ENCODE measurements at places on chromosomes 1 and 21. TPM values are rescaled to one million over a fixed set of nuclear protein-coding genes. Genes with fewer than 3 reads are reported as not detected.

CASZ1 gene
- total RNA-seq: 18.9 TPM

AGT gene
- total RNA-seq: not detected

MRPS21 gene
- 62.6 TPM for total RNA-seq

SELP gene
- total RNA-seq: not detected

ACKR1 gene
- not detected for total RNA-seq

GOLT1A gene
- 18.7 TPM for total RNA-seq

UBE2U gene
- not detected for total RNA-seq

HSD11B1 gene
- not detected for total RNA-seq

KIF21B gene
- total RNA-seq: 3.7 TPM

CRYAA gene
- total RNA-seq: not detected

ERICH3 gene
- not detected for total RNA-seq

NUAK2 gene
- total RNA-seq: 3.8 TPM

SSX2IP gene
- total RNA-seq: 20.7 TPM

UBIAD1 gene
- total RNA-seq: 12.1 TPM

ALDH9A1 gene
- 42.5 TPM for total RNA-seq

TSPAN2 gene
- 26.5 TPM for total RNA-seq

RNF207 gene
- total RNA-seq: 49.3 TPM

KCTD3 gene
- total RNA-seq: 46.4 TPM

CD164L2 gene
- total RNA-seq: 1.7 TPM

CLCA1 gene
- not detected for total RNA-seq

IVL gene
- total RNA-seq: not detected

NTMT2 gene
- not detected for total RNA-seq

KIRREL1 gene
- 30.7 TPM for total RNA-seq

KRTAP19-1 gene
- not detected for total RNA-seq

ATAD3C gene
- 4.2 TPM for total RNA-seq

GNG12 gene
- total RNA-seq: 69.9 TPM

FMO1 gene
- not detected for total RNA-seq

KCNJ10 gene
- total RNA-seq: not detected

CACHD1 gene
- 3.8 TPM for total RNA-seq

GRIK1 gene
- not detected for total RNA-seq

PROK1 gene
- total RNA-seq: not detected

GMEB1 gene
- 8.9 TPM for total RNA-seq

TFF2 gene
- total RNA-seq: 0.52 TPM

ANGEL2 gene
- total RNA-seq: 35.4 TPM

ARHGEF11 gene
- total RNA-seq: 25.2 TPM

COL24A1 gene
- 0.15 TPM for total RNA-seq

EFNA3 gene
- total RNA-seq: 8.8 TPM

PRAMEF11 gene
- not detected for total RNA-seq

ENSA gene
- 229 TPM for total RNA-seq

ARHGEF16 gene
- total RNA-seq: 25.1 TPM

MED8 gene
- 54.8 TPM for total RNA-seq

CFHR4 gene
- total RNA-seq: not detected

EVI5 gene
- 32.0 TPM for total RNA-seq

INTS7 gene
- 18.4 TPM for total RNA-seq

WLS gene
- total RNA-seq: 30.5 TPM

NCMAP gene
- 0.50 TPM for total RNA-seq

RNF186 gene
- not detected for total RNA-seq

SLAMF8 gene
- not detected for total RNA-seq
